ENCODE measurements at places on chromosomes 13 and 19.

DNA sequence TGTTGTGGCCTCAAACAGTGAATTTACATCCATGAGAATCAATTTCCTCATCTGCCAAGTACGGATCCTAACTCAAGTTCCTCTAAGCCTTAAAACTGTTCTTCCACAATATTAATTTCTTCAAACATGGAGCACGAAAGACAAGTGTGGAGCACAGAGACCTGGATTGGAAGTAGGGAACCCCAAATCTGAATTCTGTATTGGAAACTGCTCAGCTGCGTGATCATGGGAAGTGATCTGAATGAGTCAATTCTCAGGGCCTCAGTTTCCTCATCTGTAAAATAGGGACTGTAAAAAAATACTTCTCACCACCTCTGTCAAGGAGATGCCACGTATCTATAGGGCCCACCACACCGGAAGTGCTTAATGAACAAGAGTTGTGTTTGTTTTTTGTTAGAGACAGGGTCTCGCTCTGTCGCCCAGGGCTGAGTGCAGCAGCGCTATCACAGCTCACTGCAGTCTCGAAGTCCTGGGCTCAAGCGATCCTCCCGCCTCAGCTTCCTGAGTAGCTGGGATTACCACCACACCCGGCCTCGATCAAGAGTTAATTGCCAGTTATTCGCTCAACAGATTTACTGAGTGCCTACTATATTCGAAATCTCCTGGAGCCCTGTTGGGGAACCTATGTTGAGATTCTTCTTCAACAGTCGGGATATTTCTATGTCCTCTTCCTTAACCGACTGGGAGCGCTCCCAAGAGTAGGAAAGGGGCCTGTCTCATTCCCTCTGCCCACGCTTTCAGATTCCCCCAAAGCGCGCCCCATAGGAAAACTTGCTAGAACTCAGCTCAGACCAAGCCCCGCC is 1.6 kb downstream of the SERTAD3 start:
- no peak for DNase-seq

DNA sequence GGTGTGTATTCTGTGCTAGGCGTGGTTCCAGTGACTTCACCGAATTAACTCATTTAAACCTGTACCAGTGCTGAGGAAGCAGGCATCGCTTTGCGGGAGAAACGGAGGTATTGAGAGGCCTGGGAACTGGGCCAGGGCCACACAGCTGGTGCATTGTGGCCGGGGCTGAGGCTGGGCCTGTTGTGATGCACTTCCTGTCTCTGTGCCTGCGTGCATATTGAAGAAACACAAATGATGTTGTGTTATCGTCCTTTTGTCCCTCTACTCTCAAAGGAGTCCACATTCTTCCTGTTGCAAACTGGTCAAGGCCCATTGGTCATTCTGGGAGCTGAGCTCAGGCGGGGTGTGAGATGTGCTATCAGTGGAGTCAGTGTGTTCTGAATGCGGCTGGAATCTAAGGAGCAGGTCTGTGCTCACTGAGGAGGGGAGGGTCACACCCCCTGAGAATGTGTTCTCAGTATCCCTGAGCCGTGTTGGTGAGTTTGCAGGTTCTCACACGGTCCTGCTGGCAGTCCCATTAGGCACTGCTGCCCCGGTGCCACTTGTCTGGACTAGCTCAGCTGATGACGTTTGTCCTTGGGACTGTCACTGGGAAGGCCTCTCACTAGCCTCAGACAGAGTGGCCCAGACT is 62.1 kb downstream of the ARHGEF7 start:
- DNase-seq: no peak

DNA sequence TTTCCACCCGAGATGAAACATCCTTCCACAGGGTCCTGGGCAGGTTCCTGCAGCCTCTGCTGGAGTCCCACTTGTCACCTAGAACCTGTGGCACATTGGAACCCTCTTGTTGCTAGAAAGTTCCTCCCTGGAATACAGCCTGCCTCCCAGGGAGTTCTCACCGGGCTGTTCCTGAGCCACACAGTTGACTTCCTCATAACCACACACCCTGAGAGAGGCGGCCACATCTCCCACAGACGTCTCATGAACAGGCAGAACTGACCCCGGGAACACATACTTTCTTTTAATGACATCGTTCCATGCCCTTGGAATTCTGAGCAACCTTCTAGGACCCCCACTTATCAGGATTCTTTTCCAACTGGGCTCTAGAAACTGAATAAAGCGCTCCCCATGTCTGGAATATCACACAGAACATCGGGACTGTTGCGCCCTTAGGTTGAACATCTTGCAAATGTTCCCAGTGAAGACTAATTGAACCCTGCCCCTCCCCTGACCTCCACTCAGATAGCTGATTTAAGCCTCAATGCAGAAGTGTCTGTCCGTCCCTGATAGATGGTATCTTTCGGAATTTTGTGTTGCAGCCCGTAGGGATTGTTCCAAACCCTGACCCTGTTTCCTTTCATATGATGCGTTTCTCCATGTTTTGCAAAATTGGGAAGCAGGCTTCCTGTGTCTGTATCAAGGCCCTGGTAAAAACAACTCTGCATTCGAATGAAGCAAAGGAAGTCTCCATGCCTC is 91.1 kb downstream of the RAB20 start:
- DNase-seq: no peak

GRCh38 chr19:30001791-30002190 is 59.8 kb downstream of the URI1 start:
- peak; percentile 92 for DNase-seq

- DNase-seq: no peak
These were observed 403 bp upstream of the ADAMTS10 start for GRCh38 chr19:8610936-8611300.

GRCh38 chr19:55212447-55212846 is 3.1 kb upstream of the PTPRH start:
- DNase-seq: peak; percentile 90

DNA sequence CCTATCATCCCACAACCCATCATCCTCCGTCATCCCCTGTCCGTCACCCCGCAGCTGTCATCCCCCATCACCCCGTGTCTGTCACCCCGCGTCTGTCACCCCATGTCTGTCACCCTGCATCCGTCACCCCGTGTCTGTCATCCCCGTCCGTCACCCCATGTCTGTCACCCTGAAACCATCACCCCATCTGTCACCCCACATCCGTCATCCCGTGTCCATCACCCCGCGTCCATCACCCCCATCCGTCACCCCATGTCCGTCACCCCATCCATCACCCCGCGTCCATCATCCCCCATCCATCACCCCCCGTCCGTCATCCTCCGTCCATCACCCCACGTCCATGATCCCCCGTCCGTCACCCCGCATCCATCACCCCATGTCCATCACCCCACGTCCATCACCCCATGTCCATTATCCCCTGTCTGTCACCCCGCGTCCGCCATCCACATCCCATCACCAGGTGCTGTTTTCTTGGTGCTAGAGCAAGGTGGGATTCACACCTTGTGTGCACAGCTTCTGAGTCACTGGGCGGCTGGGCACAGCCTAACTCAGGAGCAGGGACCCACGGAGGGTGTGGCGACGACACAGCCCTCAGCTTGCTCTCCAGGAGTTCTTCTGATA is 24.2 kb downstream of the RASA3 start:
- DNase-seq: peak; percentile 2

GRCh38 chr19:48966541-48967345 is 1.6 kb downstream of the FTL start:
- no peak for DNase-seq

- peak; percentile 59 for DNase-seq
These were observed 2.2 kb downstream of the FLT3LG start for GRCh38 chr19:49475995-49476880.

DNA sequence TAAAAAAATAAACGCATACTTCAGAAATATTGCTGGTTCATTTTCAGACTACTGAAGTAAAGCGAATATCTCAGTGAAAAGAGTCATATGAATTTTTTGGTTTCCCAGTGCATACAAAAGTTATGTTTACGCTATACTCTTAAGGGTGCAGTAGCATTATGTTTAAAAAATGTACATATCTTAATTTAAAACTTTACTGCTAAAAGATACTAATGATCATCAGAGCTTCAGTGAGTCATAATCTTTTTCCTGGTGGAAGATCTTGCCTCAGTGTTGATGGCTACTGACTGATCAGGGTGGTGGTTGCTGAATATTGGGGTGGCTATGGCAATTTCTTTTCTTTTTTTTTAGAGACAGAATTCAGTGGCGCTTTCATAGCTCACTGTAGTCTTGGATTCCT is 48.9 kb downstream of the NDFIP2 start:
- DNase-seq: no peak

- peak; percentile 78 for DNase-seq
These were observed 124.2 kb downstream of the TBC1D4 start for GRCh38 chr13:75357576-75358289.

DNA sequence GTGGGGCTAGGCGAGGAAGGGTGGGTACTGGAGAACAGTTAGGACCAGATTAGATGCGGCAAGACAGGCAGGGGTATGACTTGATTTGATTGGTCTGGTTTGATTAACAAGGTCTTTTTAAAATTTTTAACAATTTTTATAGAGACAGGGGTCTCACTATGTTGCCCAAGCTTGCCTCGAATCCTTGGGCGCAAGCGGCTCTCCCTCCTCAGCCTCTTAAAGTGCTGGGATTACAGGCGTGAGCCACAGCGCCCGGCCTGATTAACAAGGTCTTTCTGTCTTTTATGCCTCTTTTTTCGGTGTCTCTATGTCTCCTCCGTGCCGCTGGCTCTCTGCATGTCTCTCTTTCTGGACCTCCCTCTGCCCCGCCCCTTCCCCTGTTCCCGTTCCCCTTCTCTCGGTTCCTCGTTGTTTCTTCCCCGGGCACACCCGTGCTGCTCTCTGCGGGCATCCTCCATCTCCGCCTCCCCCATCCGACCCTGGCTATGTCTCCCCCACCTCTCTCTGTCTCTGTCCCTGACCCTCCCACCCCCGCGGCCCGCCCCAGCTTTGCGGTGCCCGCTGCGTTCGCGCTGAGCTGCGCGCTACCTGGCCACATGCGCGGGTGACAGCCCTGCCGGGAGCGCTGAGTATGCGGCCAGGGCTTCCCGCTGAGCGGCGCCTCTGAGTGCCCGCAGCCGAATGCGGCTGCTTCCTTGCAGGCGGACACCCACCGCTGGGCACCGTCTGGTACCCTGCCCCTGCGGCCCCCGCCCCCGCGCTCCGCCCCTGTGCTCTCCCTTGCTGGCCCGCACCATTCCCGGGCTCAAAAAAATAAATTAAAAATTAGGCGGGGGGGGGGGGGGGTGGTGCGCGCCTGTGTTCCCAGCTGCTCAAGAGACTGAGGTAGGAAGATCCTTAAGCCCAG is 8.1 kb upstream of the SDHAF1 start:
- peak; percentile 47 for DNase-seq

- DNase-seq: no peak
These were observed 24.9 kb downstream of the SIGLEC7 start for GRCh38 chr19:51166846-51167490.

DNA sequence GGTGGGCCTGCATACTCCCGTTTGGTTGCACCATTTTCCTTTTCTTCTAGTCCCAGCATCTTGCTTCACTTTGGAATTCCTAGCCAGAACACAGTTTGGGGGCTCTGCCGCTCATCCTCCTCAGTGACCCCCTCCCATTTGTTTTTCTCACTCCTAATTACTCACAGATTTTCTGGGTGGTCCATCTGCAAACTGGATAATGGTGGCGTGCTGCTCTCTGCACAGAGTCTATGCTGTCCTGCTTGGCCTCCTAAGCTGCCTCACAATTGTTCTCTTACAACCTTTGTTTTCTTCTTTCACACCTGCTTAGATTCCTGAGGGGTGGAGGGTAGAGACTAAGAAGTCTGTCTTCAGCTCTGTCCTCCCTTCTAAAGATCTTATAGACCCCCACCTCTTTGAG is 80.8 kb downstream of the SHISA2 start:
- no peak for DNase-seq

- no peak for DNase-seq
These were observed 3.3 kb downstream of the AKT1S1 start for GRCh38 chr19:49873834-49874233.

GRCh38 chr19:58428617-58429016 is 11.3 kb downstream of the ZNF132 start:
- DNase-seq: no peak

DNA sequence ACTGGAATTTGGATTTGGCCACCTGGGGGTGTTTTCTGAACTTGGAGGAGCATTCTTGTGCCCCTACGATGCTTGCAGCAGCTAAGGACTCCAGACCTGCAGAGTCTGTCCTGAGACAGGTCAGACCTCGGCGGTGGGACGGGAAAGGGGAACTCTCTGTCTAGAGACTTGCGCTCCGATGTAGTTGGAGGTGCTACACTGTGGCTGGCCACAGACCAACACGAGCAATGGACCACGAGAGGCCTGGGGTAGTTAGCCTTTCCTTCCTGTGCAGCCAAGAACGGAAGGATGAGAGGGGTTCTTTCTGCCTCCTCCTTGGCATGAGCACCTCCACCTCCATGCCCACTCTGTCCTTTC is 5.9 kb upstream of the GRAMD1A start:
- DNase-seq: no peak

GRCh38 chr13:111212517-111212873 is 97.4 kb downstream of the ARHGEF7 start:
- no peak for DNase-seq

DNA sequence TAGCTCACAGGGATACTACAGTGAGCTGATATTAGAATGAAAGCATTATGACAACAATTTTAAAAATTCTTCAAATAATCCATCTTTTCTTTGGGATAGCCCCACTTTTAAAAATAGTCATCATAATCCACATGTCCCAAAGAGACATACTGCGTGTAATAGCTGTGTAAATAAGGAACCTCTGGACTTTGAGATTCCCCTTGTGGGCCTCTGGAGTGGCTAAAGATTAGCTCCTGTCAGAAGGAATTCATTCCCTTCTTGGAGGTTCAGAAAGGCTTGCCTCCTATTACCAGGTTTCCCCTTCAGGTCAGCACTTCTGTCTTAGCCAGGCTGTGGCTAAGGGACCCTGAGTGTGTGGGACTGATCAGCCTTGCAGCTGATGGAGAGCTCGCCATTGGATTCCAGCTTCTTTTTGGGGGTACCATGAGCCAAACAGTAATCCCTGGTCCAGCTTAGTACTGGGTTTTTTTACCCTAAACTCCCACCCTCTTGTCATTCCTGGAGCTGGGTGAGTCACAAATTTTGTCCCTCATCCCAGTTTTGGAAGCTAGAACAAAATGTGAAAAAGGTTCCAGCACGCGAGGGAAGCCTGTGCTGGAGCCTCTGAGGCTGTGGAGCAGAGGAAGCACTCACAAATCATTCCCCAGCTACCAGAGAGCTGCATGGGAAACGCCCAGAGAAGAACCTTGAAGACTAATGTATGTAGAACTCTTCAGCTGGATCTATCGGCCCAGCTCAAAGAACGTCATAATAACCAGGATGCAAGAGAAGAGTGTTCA is 96.7 kb downstream of the RNASEH2B start:
- DNase-seq: no peak

- DNase-seq: no peak
These were observed 945.4 kb upstream of the MIR17HG start for GRCh38 chr13:90402102-90402501.

DNA sequence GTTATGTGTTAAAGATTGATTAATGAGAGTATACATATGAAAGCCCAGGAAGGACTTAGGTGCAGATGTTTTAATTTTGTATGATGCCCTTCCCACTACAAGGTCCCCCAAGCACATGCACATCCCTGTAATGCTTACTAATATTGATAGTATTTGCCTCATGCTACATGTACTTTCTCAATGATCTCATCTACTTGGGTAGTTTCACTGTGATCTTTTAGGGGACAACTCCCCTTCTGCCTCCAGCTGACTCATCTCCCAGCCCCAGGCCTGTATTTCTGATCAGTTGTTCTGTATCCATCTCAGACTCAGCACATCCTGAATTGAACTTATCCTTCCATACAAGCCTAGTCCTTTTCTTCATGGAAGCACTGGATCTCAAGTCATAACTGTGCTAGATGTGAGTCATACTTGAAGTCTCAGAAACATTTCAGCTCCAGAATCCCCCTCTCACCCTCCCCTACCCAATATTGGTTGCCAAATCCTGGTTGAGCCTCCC is 49.4 kb upstream of the INTS6 start:
- no peak for DNase-seq

- no peak for DNase-seq
These were observed 16.2 kb downstream of the COL4A2 start for GRCh38 chr13:110323172-110323891.

Measured in HAP-1 (cell line).